Eye (tissue), 1 donor: ENCODE measurements at places on chromosomes 7 and 10.

DNA sequence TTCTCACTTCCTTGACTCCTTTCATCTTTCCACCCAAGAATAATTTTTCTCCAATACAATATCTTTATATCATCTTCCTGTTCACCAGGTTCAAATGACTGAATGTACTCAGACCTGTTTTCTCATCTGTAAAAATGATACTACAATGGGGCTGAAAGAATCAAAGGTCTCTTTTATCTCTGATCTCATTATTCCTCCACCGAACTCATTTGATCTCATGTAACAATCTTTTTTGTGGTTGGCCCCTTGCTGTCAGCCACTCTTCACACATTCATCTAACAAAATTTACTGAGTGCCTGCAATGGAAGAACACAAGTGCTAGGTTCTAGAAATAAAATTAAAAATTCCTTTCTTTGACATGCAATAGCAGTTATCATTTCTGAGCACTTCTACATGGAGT lies 65.0 kb downstream of the GRM8 start:
- no peak for DNase-seq

DNA sequence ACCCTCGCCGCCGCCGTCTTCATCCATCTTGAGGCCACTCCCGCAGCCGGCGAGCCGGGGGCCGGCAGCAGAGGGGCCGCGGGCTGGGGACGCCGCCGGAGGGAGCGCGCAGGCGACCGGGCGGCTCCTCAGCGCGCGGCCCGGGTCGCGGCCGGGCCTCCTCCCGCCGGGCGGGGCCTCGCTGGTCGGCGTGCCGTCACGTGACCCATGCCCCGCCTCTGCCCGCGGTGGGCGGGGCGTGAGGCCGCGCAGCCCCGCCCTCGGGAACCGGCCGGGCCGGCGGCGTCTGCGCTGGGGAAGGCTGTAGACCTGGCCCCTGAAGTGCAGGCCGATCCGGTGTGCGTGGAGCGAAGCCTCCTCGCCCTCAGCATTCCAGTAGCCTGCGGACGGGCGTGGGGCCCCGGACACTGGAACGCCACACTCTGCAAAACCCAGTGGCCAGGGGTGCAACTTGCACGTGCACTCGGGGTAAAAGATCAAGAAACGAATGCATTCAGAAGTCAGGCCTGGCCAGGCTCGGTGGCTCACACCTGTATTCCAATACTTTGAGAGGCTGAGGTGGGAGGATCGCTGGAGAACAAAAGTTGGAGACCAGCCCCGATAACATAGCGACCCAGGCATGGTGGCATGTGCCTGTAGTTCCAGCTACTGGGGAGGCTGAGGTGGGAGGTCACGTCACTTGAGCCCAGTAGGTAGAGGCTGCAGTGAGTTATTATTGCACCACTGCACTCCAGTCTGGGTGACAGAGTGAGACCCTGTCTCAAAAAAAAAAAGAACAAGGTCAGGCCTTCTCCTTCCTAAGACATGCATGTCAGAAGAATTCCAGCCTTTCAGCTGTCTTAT lies at the start of gene CYTH3:
Gene CYTH3 (minus strand): TSS at position 144 of the 843 bp plus-strand sequence. CDS start 117 bp downstream, at position 27.
- DNase-seq: peak; percentile 92

GRCh38 chr7:95199779-95200558 lies 124.4 kb downstream of the PON1 start:
- peak; percentile 87 for DNase-seq

- DNase-seq: no peak
These were observed 11.9 kb upstream of the SFR1 start for GRCh38 chr10:104109908-104110662.

DNA sequence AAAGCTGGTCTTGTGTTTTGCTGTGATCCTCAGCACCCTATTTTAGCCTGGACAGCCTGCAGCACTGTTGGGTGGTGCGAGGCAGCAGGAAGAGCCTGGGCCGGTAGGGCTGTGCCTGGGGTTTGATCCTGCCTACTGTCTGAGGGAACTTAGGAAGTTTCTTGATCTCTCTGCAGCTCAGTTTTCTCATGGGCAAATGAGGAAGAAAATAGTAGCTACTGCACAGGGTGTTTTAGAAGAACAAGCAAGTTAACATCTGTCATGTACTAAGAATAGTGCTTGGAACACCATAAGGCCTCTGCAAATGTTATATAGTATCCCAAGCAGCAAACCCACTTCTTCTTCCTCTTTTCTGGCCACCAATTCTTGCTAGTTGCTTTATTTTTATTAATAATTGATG lies 12.0 kb upstream of the AGR2 start:
- no peak for DNase-seq

DNA sequence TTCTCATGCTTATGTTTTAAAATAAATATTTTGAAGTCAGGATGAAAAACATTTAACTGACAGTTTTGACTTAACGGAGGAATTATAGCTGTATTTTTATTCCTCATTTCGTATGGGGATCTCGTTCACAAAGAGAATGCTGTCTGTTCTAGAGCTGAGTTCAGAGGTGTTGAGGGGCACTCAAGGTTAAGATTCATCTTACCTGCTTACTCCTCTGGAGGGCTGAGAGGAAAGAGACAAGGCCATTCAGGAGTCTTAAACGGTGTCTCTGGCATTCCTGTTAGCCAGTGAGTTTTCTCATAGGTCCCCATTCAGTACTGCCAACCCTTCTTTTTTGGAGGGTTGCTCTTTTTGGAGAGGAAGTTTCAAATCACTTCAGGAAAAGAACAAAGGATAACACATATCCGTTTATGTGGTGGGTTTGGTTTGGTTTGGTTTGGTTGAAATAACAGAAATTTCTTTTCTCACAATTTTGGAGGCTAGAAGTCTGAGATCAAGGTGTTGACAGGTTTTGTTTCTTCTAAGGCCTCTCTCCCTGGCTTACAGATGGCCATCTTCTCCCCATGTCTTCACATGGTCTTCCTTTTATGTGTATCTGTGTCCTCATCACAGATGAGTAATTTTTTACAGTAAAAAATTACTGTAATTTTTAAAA lies 23.1 kb downstream of the CALHM2 start:
- no peak for DNase-seq

GRCh38 chr10:76667408-76668370 lies 969.9 kb downstream of the KCNMA1 start:
- DNase-seq: no peak

GRCh38 chr10:81873932-81874816 lies 820 bp upstream of the NRG3 start:
- peak; percentile 93 for DNase-seq

DNA sequence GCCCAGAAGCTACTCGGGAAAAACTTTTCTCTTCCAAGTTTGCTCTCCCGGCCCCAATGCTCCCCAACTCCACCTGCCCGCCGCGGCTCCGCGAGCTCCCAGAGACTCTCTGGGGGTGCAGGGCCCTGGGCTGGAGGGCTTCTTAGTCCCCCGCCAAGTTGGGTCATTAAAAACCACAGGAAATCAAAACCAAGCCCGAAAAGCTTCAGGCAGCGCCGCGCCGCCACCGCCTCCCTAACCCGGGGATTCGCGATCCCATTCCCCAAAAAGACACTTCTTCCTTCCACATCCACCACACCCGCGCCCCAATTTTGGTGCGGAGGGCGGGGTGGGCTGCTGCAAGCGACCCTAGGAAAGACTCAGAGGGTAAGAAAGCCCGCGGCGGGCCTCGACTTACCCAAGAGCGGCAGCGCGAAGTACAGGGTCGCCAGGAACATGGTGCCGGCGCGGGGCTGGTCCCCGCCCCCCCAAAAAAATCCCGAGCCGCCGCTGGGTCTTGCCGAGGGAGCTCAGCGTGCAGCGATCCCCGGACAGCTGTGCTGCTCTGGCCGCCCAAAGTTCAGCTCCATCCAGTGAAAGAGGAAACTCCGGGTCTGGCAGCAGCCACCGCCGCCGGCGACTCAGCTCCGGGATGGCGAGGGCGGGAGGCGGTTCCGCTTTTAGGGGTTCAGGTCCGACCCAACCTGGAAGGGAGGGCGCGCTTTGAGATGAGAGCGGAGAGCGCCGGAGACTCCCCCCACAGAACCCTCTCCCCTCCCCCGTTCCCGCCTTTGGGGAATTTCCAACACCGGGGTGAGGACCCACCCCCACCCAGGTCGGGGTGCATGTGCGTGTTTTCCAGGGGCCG lies 1.2 kb downstream of the GFRA1 start:
- peak; percentile 67 for DNase-seq

GRCh38 chr7:80014511-80014910 lies 120.1 kb upstream of the GNAI1 start:
- no peak for DNase-seq

DNA sequence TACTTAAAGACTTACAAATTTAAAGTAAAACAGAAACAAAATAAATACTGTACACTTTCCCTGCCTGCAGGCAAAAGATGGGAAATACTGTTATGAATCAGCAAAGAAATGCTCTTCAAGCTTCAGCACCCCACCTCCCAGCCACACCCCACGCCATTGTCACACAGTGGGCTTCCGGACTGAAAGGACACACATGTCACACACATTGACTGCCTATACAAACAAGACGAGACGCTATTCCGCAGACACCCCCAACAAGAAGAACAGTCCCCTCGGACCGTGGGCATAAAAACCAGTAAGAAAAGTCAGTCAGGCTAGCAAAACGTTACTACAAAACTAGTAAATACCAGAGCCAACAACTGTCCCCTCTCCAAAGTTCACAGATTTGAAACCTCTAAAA lies 22.2 kb upstream of the PARP12 start:
- no peak for DNase-seq

DNA sequence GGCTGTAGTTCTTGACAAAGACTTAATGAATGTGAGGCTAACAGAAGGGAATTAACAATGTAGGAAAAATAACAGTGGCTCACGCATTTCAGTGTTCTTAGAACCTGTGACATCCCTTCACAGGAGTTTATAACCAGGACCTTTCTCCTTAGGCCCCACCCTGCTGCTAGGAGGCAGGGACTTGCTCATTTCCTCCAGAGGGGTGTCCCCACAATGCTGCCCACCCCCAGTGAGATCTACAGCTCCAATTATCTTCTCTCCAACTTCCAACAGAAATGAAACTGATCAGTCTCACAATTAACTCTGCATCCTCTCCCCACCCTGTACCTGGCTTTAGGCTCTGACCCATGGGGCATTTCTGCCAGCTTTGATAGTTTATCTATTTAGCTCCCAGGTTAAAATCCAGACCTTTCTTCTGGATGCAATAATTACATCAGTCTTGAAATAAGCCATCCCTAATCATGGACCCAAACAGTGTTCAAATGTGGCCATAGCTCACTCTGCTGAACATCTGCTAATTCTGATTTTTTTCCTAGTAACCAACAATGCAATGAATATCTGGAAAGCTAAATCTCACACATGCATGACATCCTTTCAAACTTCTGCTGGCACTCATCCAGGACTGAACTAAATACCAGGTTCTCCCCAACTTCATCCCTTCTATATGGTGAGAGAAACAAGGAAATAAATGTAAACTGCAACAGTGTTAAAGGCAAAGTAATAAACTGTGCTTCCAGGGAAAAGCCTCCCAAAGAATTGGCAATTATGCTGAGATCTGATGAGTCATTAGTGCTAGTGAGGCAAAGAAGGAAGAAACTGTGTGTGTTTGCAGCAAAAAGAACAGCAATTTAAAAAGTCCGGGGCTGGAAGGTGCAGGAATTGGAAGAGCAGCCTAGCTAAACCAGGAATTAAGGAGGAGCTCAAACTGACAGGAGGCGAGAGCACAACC lies 64.6 kb downstream of the HERPUD2 start:
- peak; percentile 33 for DNase-seq

DNA sequence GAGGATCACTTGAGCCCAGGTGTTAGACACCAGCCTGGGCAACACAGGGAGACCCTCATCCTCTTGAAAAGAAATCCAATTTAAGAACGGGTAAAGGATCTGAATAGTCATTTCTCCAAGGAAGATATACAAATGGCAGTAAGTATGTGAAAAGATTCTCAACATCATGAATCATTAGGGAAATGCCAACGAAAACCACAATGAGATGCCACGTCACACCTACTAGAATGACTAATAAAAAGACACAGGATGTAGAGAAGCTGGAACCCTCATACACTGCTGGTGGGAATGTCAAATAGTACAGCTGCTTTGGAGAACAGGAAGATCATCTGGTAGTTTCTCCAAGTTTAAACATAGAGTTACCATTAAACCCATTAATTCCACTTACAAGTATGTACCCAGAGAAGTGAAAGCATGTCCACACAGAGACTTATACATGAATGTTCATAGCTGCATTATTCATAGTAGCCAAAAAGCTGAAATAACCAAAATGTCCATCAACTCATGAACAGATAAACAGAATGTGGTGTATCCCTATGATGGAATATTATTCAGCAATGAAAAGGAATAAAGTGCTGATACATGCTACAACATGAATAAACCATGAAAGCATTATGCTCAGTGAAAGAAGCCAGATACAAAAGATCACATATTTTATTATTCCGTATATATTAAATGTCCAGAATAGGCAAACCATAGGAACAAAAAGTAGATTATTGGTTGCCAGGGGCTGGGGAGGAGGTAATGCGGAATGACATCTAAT lies 13.1 kb upstream of the ZMIZ2 start:
- no peak for DNase-seq

GRCh38 chr7:8638076-8638475 lies 204.7 kb downstream of the NXPH1 start:
- DNase-seq: no peak

- DNase-seq: no peak
These were observed 7.5 kb downstream of the AGK start for GRCh38 chr7:141558544-141559183.

- no peak for DNase-seq
These were observed 74.9 kb downstream of the KAT6B start for GRCh38 chr10:74901301-74901700.

GRCh38 chr10:33335801-33336581 lies 1.5 kb upstream of the NRP1 start:
- DNase-seq: peak; percentile 82

GRCh38 chr10:71344154-71344925 lies 25.3 kb downstream of the SLC29A3 start:
- DNase-seq: no peak

DNA sequence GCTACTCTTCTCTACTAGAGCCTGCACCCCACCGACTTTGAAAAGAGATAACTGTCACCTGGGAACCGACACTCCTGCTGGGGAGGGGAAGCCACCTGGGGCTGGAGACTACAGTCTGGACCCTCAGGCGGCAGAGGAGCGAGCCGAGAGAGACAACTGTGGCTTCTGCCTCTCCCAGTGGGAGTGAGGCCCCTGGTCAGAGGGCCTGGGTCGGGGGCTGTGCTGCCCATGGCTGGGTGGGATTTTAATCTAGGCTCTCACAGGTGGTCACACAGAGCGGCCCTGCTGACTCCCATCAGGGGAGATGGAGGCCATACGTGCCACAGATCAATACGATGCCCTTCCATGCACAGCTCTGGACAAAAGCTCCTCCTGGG lies 372.1 kb downstream of the DNAJB6 start:
- no peak for DNase-seq

GRCh38 chr7:127932076-127932475 lies 99.2 kb downstream of the LRRC4 start:
- no peak for DNase-seq
